Astrocyte of the hippocampus (primary cell): ENCODE measurements at places on chromosomes 5 and 9.

- peak; percentile 69 for DNase-seq
Observed at GRCh38 chr5:64690417-64691151, at the start of gene SHISAL2B. Gene SHISAL2B, plus strand, starts transcription at chr5:64690503. Its CDS starts 121 bp downstream, at chr5:64690624.

- DNase-seq, result no peak
Observed at GRCh38 chr9:105535920-105536668, 21.8 kb upstream of the FKTN start.

DNA sequence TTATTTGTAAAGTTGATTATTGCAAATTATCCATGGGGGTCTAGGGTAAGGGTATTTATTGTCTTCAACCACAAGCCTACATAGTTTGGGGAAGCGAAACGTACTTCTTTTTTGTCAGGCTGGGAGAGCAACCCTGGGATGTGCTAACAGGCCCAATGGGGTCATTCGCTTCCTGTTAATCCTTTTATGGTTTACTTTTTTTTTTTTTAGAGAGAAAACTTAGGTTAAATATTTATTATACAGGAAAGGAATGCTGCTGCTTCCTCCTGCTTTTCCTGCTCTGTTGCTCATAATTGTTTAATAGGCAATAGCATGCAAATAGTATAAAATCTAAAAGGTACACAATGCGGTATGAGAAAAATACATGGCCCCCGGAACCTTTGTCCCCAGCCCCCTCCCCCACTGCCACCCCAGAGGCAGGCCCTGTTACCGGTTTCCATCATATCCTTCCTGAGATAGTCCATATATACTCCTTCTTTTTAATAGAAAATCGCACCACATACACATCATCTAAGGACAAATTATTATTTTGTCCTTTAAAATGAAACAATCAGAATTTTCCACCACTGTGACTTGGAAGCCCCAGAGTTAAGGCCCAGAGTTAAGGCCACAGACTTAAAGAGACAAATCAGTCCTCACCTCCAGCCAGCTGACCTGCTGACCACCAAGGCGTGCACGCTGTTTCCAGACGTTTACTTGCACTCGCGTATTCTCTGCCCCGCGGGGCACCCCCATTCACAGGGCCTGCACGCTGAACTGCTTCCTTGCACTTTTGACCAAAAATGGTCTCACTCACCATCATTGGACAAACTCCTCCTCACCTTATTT, 83.9 kb downstream of the NDFIP1 start:
- no peak for DNase-seq

GRCh38 chr5:146660376-146660960, 144.5 kb upstream of the GPR151 start:
- DNase-seq, result no peak

DNA sequence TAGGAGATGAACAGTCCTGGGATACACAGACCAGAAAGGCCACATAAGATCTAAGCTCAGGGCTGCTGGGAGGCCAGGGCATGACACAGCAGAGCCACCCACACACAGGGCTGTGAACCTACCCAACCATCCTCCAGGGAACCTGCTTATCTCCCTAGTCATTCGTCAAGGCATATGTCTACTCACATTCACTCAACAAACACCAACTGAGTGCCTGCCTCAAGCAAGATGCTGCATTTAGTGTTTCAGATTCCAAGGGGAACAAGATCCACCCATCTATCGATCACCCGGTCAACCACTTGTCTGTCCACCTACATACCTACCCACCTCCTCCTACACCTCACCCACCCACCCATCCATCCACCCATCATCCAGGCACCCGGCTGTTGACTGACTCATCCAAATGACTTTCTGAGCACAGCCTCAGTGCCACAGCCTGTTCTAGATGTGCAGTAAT, 1.9 kb downstream of the DPM2 start:
- no peak for DNase-seq

- DNase-seq, result no peak
Observed at GRCh38 chr9:107896544-107896943, 407.0 kb upstream of the KLF4 start.

DNA sequence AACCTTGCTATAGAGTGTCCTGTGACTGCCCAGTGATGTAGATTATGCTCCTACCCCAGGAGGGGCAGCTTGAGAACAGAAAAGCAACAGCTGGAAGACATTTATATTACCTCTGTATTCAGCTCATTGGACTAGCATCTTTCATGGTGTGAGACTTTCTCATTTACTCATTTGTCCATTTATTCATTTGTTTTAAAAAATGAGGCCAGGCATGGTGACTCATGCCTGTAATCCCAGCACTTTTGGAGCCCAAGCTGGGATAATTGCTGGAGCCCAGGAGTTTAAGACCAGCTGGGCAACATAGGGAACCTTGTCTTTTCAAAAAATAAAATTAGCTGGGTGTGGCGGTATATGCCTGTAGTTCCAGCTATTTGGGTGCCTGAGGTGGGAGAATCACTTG, 130.0 kb upstream of the LHFPL2 start:
- DNase-seq, result peak; percentile 51

- DNase-seq, result no peak
Observed at GRCh38 chr9:84694248-84694647, 24.7 kb downstream of the NTRK2 start.

DNA sequence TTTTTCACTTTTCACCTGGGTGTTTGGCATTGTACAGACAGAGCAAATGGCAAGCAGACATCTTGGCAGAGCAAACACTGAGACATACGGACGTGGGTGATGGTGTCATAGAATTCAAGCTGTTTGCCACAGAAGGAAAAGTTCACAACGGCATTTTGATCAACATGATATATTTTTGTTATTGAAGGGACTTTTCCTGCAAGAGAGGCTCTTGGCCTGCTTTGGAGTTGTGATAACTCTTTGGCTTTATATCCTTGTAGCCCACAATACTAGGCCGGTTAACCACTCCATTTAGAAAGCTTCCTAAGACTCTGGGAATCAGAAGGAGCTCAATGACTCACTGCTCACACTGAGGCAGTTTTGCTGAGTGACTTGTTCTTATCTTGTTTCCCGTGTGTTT, 1038.3 kb downstream of the TLE1 start:
- DNase-seq, result peak; percentile 73

- peak; percentile 53 for DNase-seq
Observed at GRCh38 chr5:64384765-64385164, 121.0 kb upstream of the RGS7BP start.
